ENCODE measurements at places on chromosomes 11 and 22. TPM values are rescaled to one million over a fixed set of nuclear protein-coding genes. Genes with fewer than 3 reads are reported as not detected.

MED17 gene
- polyA plus RNA-seq = 25.6 TPM

OR52N4 gene
- polyA plus RNA-seq = 0.08 TPM

SCUBE1 gene
- polyA plus RNA-seq = not detected

DDTL gene
- 0.36 TPM for polyA plus RNA-seq

Data from fibroblast of lung (primary cell).